Ascending aorta (tissue), 2 donors: ENCODE measurements at places on chromosomes 4 and X. TPM values are rescaled to one million over a fixed set of nuclear protein-coding genes. Genes with fewer than 3 reads are reported as not detected.

The ARHGAP36 gene
- total RNA-seq = not detected

The IRS4 gene
- total RNA-seq = not detected

The NUP62CL gene
- not detected for total RNA-seq

The RENBP gene
- 15.5 TPM for total RNA-seq
